ENCODE measurements at places on chromosomes 3 and 15. TPM values are rescaled to one million over a fixed set of nuclear protein-coding genes. Genes with fewer than 3 reads are reported as not detected.

DNA sequence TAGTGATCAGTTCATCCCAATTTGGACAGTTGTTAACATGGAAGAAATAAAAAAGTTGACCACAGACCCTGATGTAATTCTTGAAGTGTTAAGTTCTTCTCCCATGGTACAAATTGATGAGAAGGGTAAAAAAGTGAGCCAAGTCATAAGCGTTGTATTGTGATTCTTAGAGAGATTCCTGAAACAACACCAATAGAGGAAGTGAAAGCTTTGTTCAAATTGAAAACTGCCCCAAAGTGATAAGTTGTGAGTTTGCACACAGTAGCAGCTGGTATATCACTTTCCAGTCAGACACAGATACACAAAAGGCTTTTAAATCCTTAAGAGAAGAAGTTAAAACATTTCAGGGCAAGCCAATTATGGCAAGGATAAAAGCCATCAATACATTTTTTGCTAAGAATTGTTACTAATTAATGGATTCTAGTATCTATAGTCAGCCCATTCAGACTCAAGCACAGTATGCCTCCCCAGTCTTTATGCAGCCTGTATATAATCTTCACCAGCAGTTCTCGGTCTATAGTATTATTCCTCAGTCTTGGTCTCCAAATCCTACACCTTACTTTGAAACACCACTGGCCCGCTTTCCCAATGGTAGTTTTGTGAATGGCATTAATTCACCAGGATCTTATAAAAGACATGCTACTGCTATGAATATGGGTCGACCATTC lies 38.2 kb downstream of the CDIN1 start:
- DNase-seq: no peak

Gene STAC
- polyA plus RNA-seq: 44.4 TPM

Gene MGLL
- polyA plus RNA-seq: 22.8 TPM

Gene SNURF
- polyA plus RNA-seq: 14.0 TPM

- no peak for DNase-seq
Measured at GRCh38 chr3:114332342-114333179, 38.7 kb downstream of the TIGIT start.

DNA sequence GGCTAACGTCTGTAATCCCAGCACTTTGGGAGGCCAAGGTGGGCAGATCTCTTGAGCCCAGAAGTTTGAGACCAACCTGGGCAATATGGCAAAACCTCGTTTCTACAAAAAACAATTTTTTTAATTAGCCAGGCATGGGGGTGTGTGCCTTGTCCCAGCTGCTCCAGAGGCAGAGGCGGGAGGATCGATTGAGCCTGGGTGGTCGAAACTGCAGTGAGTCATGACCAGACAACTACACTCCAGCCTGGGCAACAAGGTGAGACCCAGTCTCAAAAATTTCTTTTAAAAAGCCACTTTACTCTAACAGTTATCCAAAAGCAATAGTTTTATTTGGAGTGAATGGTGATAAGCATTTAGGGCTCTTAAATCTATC lies 12.5 kb downstream of the TRIM59 start:
- DNase-seq: no peak

GRCh38 chr15:89081878-89082277 lies 6.4 kb upstream of the ABHD2 start:
- no peak for DNase-seq

Gene TMC3
- 0.04 TPM for polyA plus RNA-seq

All from muscle of leg (tissue), 16 donors.